Smooth muscle cell of the brain vasculature (primary cell): ENCODE measurements at places on chromosomes 6 and 20.

- no peak for DNase-seq
These were observed 7.7 kb upstream of the BICRAL start for GRCh38 chr6:42774201-42774600.

DNA sequence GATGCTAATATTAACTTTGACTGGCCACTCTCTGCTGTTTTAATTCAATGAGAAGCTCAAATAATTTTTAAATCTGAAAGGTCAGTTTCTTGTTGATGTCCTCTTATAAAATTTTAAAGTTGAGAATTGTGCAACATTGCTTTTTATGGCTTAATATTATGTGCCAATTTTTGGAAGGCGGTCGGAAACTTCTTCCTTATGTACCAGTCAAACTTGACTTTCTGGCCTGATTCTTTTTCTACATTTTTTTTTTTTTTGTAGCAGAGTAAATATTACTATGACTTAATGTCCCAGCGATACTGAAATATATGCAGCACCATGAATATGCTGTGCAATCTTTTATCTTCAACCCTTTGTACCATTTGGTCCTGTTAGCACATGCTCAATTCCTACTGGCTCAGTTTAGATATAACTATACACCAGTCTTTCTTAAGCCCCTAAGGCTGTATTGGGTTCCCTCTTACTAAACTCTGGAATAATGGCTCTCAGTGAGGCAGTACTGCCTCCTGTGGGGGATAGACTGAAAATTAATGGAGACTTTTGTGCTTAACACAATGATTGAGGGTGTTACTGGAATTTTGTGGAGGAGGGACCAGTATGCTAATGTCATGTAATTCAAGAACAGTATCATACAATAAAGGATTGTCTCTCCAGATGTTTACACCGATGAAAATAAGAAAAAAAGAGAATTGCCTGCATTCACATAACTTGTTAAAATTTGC, 156.4 kb upstream of the SYNCRIP start:
- DNase-seq, result no peak

DNA sequence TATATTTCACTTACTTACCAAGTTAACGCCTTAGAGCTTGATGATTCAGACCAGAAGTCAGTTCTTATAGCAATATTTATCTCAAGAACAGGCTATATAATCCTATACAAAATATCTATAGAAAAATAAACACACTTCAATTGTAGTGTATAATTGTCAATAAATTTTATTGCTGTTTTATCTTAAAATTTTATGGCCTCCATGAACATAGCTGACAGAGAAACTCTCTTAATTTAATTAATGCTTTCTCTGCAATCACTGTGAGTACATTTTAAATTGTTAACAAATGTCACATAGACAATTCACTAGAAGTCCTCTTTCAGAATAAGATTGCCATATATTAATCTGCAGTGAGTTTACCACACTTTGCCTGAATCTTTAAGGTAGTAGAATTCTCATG, 178.6 kb downstream of the RFPL4B start:
- DNase-seq, result no peak

- no peak for DNase-seq
These were observed 43.1 kb downstream of the PANK2 start for GRCh38 chr20:3932277-3932676.

- DNase-seq, result no peak
These were observed 112.7 kb upstream of the THBS2 start for GRCh38 chr6:169366258-169366901.
